ENCODE measurements at places on chromosomes 3 and 15. TPM values are rescaled to one million over a fixed set of nuclear protein-coding genes. Genes with fewer than 3 reads are reported as not detected.

SNX22 gene
- total RNA-seq = 0.58 TPM

SLC38A3 gene
- total RNA-seq = not detected

RPSA gene
- total RNA-seq = 1,730 TPM

NR2C2 gene
- 57.4 TPM for total RNA-seq

GOLGA8S gene
- 0.92 TPM for total RNA-seq

All from activated CD8-positive, alpha-beta T cell treated with anti-CD3 and anti-CD28 coated beads, Interleukin-2, amount 10 ng/mL, durations not matched to agents 7 days and 5 days (primary cell).